ENCODE measurements at places on chromosomes 16 and 17.

- DNase-seq: no peak
These were observed 109.4 kb downstream of the CDK5R1 start for GRCh38 chr17:32596206-32596605.

DNA sequence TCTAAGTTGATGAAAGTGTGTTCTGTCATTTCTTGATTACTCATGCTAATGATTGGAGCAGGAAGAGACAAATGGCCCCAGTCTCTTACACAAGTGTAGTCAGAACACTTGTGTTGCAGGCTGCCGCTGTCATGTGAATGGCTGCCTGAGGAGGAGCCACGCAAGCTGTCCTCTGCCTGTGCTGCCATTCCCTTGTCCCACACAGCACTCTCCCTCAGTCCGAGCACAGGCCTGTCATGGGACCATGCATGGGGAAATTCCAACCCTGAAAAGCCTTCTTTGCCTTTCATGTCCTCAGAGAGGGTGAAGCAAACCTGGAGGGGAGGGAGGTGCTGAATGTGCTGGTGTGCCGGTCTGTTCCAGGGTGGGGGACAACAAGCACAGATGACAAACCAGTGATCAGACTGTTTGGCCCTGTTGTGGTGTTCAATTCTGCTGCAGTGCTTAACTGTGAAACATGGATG is 109.4 kb downstream of the MRTFB start:
- no peak for DNase-seq

DNA sequence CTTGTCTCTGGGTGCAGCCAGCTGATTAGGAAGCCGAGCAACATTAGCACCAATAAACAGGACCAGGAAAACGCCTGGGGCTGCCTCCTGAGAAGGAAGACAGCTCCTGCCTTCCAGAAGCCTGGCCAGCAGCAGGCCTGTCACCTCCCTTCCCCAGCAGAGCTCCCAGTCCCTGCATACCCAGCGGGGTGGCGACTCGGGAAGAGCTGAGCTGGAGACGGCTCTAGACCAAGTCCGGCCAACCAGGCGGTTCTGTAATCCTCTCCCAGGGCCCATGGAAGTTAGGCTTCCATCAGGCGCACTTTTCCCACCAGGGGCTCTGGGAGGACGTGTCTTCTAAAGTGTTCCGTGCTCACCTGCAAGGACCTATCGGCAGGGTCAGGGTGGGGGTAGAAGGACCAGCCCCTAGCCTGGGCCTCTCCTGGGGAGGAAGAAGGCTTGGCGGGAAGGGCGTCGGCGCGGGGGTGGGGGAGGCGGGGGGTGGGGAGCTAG is 12.0 kb upstream of the CLUH start:
- DNase-seq: peak; percentile 72

GRCh38 chr17:33459078-33459940 is 166.2 kb upstream of the ASIC2 start:
- DNase-seq: peak; percentile 43

GRCh38 chr16:10081201-10081940 is 100.9 kb downstream of the GRIN2A start:
- DNase-seq: no peak

DNA sequence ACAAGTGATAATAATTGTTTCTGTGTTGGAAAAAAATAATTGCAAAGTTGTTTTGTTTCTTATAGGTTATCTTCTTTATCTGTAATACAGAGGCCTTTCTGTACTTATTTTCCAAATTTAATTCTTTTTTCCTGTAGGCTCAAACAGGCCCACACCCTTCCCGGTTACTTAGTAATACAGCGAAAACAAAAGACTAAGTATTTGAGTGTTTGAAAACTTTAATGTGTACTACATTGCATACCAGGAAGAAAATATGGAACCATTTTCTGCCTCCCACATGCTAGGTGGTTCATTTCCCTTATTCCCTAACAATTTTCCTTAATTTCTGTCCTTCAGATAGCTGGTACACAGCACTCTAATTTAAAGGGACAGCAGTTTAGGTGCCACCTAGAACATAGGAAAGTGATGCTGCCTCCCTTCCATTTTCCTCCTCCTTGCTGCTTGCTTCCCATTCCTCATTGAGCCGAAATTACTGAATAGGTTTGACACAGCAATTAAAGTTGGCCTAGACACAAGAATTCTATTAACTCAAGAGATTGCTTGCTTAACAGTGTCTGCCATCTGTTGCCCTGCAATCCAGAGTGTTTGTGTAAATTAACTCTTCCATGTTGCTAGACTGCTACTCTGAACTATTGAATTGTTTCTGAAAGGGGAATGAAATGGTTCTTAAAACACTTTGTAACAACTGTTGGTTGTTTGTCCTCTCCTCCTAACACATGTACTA is 24.2 kb downstream of the CYB5B start:
- no peak for DNase-seq

Measured in ecto neural progenitor cell (in vitro differentiated cells).